GM13977 (cell line): ENCODE measurements at places on chromosomes 13 and 19.
A peak's percentile ranks its signal among the peaks of the same experiment; 100 is the strongest.

DNA sequence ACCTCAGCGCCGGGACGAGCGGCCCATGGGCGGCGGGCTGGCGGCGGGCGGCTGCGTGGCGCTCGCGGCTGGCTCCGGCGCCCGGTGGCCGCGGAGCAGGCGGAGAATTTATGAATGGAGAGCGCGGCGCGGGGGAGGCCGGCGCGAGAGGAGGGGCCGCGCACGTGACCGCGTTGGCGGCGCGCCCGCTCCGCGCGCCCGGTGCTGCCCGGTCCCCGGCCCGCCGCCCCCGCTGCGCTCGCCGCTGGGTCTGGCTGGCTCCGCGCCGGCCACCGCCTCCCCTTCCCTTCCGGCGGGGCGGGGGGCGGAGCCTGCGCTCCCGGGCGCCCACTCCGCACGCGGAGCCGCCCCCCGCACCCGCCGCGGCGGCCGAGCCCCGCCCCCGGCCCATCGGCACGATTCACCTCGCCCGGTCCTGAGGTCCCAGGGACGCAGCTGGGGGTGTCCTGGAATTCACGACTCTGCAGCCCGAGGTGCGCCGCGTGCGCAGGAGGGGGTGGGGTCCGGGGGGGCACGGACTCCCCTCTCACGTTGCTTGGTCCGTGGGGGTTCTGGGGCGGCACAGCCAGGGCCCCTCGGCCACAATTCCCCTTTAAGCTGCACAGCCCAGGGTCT lies at the start of gene CBARP:
TSS of gene CBARP (minus strand) at position 252 of the 615 bp plus-strand sequence. CDS start 1,905 bp downstream, outside the sequence.
- peak; percentile 78 for DNase-seq

- DNase-seq = no peak
Measured at GRCh38 chr19:44772959-44773358, 4.7 kb upstream of the CBLC start.

DNA sequence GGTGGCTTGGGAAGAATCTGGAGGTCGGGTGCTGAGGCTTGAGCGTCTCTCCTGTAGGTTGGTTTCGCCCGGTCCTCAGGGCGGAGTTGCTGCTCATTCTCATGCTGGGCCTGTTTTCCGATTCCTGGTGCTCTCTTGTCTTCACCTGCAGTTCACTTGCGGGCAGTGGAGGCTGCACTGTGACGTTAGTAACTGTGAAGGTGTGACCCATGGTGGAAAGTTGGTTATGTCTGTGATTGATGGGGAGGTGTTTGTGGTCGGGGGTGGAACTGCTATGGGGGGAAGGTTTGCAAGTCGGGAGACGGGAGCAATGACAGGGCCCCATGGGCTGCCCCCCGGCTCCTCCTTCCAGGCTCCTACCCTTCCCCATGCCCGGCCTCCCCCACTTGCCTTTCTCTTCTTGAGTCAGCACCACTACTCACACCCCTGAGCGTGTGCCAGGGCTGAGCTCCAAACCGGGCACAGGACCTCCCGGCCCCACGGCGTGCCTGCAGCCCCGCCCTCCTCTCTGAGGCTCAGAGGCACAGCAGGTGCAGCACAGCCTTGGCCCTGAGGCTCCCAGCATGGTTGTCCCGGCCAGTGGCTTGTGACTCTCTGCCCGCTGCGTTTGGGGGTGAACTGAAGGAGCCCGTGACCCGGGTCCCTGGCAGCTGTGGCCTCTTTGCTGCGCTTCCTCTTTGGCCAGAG lies 79.1 kb downstream of the ATP11A start:
- DNase-seq = no peak

GRCh38 chr13:112911285-112911701 lies 57.7 kb upstream of the MCF2L start:
- no peak for DNase-seq

GRCh38 chr19:56491399-56491798 lies 14.3 kb upstream of the ZNF667 start:
- no peak for DNase-seq

- DNase-seq = peak; percentile 99
Measured at GRCh38 chr19:42254850-42255765, at the start of gene ERF. TSS of gene ERF (minus strand) at chr19:42255128. CDS start at chr19:42254999, 129 bp downstream.

- DNase-seq = no peak
Measured at GRCh38 chr13:52931539-52932431, 83.3 kb upstream of the PCDH8 start.

GRCh38 chr19:15379083-15379998 lies at the start of gene AKAP8:
TSS of gene AKAP8 (minus strand) at chr19:15379787. CDS start at chr19:15379731, 56 bp downstream.
- peak; percentile 99 for DNase-seq

DNA sequence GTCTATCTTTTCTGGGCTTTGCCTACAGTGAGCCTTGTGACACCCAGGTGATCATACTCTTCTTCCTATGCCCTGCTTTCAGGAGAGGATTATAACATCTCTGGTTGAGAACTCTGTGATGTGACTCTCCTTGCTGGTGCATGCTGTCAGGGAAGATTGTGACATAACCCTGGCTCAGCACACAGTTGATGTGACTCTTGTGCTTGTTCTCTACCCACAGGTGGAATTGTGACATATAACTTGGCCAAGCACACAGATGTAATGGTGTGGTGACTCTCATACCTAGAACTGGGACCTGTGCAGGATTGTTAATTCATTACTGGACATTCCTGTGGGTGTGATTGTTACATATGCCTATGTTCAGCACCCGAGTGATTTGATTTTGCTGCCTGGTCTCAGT lies 21.7 kb upstream of the ZNF254 start:
- DNase-seq = no peak

GRCh38 chr13:110507678-110508381 lies 53.7 kb downstream of the RAB20 start:
- no peak for DNase-seq

- DNase-seq = peak; percentile 27
Measured at GRCh38 chr19:23283925-23284324, 33.7 kb upstream of the ZNF724 start.

GRCh38 chr13:25157681-25158080 lies 14.4 kb downstream of the AMER2 start:
- DNase-seq = no peak

- DNase-seq = no peak
Measured at GRCh38 chr13:51045451-51045850, 65.6 kb downstream of the C13orf42 start.

- no peak for DNase-seq
Measured at GRCh38 chr19:13869281-13869680, 7.7 kb upstream of the NANOS3 start.

DNA sequence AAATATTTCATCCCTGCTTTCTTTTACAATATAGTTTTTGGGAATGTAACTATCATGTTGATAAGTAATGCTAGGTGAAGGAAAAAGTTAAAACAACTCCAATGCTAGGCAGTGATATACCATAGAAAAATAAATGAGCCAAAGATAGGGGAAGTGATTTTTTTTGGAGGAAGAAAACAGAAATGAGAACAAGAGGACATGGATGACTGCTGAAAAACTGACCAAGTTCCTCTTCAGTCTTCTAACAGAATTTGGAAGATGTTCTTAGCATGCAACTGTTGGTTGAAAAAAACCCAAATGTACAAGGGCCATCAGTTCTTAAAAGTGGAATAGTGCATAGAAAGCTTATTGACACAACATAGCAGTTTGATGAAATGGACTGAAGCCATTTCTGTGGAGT lies 262.5 kb upstream of the STARD13 start:
- no peak for DNase-seq

DNA sequence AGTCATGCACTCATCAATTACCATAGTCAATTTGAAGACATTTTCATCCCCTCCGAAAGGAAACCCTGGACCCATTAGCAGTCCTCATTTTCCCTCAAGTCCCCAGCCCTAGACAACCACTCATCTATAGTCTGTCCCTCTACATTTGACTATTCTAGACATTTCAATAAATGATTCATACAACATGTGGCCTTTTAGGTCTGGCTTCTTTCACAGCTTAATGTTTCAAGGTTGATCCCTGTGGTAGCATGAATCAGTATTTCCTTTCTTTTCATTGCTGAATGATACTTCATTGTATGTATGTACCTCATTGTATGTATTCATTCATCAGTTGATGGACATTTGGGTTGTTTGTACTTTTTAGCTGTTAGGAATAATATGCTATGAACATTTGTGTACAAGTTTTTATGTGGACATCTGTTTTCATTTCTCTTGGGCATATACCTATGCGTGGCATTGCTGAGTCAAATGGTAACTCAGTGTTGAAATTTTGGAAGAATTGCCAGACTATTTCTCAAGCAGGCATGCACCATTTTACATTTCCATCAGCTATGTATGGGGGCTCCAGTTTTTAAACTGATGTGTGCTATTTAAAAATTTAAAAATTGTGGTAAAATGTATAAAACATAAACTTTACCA lies 18.4 kb downstream of the SPATA13 start:
- DNase-seq = no peak

DNA sequence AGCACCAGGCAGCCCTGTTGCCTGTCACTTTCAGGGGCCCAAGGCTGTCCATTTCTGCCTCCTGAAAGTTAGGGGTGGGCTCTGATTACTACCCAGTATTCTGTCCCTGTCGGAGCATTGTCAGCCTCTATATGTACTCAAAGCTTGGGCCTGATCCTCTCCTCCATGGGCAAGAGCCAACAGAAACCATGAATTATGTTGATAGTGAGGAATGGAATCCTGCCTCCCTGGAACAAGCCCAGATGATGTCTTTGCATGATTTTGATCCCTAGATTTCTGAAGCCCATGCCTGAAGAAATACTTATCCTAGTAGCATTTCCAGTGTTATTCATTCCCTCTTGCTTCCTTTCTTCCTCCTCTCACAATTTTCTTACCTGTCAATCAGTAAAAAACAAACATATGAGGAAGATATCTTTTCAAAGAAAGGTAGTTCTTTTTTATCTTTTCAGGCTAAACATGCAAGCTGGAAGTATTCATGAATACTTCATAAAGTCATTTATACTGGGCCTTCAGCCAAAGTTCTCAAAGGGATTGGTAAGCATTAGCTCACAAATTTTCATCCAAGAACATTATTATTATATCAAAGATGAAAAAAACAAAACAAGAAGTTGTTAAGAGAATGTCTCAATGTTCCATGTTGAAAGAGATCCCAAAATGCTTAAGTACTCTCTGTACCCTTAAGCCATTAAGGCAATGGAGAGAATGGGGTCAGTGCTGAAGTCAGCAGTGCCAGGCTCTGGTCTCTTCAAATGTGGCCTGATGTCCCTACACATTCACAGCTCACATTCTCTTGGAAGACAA lies 171.7 kb downstream of the NHLRC3 start:
- no peak for DNase-seq

GRCh38 chr19:33193865-33194362 lies at the start of gene LRP3:
TSS of gene LRP3 (plus strand) at chr19:33194330. CDS start at chr19:33194786, 456 bp downstream.
- DNase-seq = no peak

- DNase-seq = no peak
Measured at GRCh38 chr19:11152318-11153062, 3.1 kb downstream of the SPC24 start.

DNA sequence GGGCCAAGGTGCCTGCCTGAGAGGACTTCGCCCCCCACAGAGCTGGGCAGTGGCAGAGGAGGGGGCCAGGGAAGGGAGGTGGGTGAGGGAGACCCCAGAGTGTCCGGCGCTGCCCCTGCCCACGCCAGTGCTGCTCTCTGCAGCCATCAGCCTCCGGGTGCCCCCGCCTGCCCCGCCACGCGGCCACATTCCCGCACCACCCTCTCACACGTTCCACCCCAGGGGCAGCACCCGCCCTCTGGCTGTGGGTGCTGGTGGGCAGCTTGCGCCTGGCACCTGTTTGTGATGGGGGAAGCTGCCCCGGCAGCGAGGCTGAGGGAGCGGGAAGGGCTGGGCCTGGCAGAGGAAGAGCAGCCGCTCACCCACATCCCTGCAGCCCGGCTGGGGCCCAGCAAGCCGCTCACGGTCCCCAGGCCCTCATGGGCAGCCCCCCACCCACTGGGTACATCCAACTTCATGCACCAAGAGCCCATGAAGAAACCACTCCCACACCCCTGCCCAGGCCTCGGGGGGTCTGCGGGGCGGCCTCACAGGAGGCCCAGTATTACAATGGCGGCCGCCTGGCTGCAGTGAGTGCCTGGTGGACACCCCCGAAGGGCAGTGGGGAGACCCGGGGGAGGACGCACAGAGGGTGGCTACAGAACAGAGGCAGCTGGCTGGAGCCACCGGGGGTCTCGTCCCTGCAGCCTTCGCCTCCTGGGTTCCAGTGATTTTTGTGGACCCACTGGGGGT lies 14.0 kb downstream of the SBNO2 start:
- no peak for DNase-seq

DNA sequence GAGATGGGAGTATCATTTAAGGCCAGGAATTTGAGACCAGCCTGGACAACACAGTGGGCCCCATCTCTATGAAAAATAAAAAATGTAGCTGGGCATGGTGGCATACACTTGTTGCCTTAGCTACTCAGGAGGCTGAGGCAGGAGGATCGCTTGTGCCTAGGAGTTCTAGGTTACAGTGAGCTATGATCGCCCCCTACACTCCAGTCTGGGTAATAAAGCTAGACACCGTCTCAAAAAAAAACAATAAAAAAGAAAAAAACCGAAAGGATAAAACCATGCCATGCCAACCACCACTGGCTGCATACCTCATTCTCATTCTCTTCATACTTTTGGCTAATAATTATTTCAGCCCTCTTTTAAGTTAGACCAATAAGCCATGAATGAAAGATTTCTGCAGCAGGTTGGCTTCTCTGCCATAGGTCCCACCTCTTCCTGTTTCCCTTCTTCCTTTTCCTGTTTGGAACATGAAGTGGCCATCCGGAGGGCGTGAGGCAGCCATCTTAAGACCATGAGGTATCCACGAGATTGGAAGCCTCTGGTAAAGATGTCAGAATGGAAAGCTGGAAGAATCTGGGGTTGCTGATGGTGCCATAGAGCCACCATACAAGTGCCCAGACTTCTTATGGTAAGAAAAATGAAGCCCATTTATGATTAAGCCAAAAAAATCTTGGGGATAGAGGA lies 171.3 kb downstream of the CACNA1A start:
- DNase-seq = no peak

GRCh38 chr13:45940061-45940460 lies 88.5 kb upstream of the SIAH3 start:
- no peak for DNase-seq

DNA sequence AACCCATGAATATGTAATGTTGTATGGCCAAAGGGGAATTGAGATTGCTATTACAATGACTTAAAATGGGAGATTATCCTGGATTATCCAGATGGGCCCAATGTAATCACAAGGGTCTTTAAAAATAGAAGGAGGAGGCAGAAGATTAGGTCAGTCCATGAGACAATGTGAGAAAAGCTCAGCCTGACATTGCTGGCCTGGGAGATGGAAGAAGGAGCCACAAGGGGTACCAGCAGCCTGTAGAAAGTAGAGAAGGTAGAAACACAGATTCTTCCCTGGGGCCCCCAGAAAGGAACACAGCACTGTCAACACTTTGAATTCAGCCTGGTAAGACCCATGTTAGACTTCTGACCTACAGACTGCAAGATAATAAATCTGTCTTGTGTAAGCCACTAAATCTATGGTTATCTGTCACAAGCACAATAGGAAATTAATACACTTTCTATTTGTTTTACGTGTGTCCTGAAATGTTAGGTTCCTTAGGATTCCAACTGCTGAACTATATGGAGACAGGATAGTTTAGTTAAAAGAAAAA lies 132.9 kb upstream of the SERP2 start:
- DNase-seq = no peak

DNA sequence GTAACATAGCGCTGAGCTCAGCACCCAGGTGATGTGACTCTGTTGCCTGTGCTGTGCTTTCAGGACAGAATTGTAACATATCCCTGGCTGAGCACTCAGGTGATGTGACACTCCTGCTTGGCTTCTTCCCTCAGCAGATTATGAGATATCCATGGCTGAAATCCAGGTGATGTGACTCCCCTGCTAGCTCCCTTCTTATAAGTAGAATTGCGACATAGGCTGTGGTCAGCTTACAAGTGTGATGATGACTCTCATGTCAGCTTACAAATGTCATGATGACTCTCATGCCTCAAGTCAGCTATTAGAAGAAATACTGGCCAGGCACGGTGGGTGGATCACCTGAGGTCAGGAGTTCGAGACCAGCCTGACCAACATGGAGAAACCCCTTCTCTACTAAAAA lies 14.3 kb upstream of the ZNF429 start:
- DNase-seq = no peak
